ENCODE measurements at places on chromosomes 7 and 10.

- DNase-seq = no peak
Observed at GRCh38 chr7:119996634-119997033, 276.3 kb upstream of the KCND2 start.

DNA sequence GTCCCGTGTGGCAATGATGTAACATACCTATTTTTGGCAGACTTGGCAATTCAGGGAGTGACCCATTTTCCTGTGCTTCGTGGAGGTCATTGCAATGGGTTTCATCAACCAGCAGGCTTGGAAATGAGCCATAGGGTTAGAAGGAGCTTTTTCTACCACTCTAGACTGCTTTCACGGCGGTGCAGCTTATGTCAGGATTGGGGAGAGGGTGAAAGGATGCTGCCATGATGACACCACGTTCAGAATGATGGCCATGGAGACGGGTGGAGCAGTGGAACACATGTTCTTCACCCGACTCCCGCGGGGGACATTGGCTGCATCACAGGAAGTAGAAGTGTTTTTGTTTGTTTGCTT lies 220.2 kb downstream of the EMX2 start:
- no peak for DNase-seq

GRCh38 chr10:80463868-80464267 lies 9.8 kb downstream of the TSPAN14 start:
- DNase-seq = no peak

DNA sequence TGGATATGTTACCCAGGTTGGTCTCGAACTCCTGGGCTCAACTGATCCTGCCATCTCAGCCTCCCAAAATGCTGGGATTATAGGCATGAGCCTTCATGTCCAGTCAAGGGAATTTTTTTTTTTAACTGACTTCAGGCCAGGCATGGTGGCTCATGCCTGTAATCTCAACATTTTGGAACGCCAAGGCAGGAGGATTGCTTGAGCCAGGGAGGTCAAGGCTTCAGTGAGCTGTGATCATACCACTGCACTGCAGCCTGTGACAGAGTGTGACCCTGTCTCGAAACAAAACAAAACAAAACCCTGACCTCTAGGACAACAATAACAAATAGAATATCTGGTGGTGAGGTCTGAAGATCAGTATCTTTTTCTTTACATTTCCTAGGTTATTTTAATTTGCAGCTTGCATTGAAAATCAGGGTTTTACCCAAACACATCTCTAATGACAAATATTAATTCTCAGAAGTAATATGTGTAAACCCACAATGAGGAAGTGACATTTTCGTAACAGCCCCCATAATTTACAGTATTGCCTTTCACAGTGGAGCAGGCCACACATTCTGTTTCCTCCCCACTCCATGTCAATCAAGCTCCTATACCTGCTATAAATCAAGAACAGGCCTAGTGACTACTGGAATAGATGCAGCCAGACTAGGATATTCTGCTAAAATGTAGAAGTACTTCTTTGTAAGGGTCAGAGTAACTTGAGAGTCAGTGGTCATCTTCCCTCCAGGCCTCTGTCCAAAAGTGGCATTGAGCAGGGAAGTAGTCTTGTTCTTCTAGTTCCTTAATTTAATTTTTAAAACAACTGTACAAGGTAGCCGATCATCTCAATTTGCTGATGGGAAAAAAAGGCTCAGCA lies 43.3 kb upstream of the ECHDC3 start:
- DNase-seq = no peak

- DNase-seq = no peak
Observed at GRCh38 chr7:87448388-87448787, 27.1 kb downstream of the ABCB4 start.

DNA sequence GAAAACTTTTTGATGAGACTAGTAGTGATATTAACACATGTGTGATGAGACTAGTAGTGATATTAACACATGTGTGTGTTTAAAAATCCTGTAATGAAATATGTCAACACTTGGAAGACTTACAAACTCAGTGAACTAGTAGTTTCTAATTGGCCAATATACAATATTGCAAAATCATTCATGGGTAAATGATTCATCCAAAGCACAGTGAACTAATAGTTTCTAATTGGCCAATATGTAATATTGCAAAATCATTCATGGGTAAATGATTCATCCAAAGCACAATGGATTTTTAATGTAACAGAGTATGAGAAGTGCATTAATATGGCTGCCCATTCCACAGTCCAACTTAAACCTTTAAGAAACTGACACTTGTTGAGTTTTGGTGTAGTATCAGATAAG lies 77.8 kb downstream of the ATAD1 start:
- no peak for DNase-seq

DNA sequence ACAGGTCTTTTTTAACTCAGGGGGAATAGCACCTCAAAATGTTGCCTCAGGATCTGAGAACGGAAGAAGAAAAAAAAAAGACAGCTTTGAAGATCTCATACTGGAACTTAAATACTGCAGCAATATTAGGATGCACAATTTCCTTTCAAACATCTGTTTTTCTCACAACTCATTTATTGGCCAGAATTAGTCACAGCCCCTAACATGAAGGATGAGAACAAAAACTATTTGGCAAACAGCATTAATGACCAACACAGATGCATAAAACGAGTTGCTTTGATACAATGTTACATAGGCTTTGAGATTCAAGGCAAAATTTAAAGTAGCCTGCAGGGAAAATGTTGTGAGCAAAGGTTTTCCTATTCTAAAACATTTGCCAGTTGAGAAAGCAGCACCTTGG lies 36.5 kb downstream of the JMJD1C start:
- DNase-seq = no peak

- DNase-seq = no peak
Observed at GRCh38 chr7:36750451-36750850, 26.2 kb upstream of the AOAH start.

GRCh38 chr10:91643700-91644099 lies 10.8 kb upstream of the PPP1R3C start:
- no peak for DNase-seq

DNA sequence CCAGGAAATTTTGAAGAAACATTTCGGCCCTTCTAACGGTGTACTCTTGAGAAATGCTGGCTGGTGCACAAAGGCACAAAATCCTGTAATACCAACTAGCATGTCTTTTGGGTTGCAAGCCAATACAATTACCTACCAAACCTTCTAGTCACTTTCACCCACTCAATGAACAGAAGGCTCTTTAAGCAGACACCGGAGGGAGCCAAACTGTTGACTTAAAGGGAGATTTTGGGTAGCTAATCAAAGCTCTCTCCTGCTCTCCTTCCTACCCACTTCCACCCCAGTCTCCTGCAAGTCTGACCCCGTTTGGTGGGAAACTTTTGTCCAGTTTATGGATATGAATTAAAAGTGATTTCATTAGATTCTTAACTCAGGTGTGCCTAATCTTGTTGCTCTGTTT lies 24.0 kb downstream of the GRM3 start:
- no peak for DNase-seq

- no peak for DNase-seq
Observed at GRCh38 chr7:139771001-139771956, 6.5 kb downstream of the HIPK2 start.

DNA sequence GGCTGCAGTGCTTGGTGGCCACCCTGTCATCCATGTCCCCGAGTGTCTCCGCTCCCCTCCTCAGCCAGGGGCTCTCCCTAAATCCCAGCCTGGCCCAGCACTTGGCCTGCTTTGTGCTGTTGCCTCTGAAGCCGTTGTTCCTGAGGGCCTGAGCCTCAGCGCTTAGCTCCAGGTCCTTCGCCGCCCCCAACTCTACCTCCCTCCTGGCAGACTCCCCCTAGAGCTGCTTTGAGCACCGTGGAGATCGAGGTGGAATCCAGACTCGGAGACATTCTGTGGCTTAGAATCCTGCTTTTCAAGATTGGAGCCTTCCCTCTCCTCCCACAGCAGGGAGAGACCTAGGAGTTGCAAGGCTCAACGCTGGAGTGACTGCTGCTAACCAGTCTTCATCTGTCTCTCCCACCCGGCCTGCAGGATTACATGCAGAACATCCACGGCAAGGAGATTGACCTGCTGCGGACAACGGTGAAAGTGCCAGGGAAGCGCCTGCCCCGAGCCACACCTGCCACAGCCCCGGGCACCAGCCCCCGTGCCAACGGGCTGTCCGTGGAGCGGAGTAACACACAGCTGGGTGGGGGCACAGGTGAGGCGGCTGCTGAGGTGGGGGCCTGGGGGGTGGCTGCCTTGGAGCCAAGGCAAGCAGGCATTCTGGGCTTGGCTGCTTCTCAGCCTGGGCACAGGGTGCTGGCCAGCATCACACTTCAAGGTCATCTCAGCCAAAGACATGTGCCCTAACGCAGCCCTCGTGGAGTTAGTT lies 33.3 kb downstream of the GBX1 start:
- DNase-seq = no peak

GRCh38 chr10:74047871-74048270 lies 50.0 kb downstream of the VCL start:
- DNase-seq = no peak

- DNase-seq = no peak
Observed at GRCh38 chr7:111438369-111439289, 123.7 kb downstream of the IMMP2L start.

GRCh38 chr7:158407581-158408317 lies 179.9 kb downstream of the PTPRN2 start:
- no peak for DNase-seq

GRCh38 chr7:33837356-33837851 lies 67.9 kb upstream of the BMPER start:
- DNase-seq = no peak

Data from stimulated activated CD8-positive, alpha-beta memory T cell treated with anti-CD3 and anti-CD28 coated beads, Interleukin-7, amount 100 ng/mL, for 24 hours (primary cell).